Activated T-helper 17 cell treated with anti-CD3 and anti-CD28 coated beads, Interleukin-2, amount 50 U/mL, for 72 hours (primary cell): ENCODE measurements at places on chromosomes 1 and 21. TPM values are rescaled to one million over a fixed set of nuclear protein-coding genes. Genes with fewer than 3 reads are reported as not detected.

- ATAC-seq, result no peak
These were observed 30.3 kb upstream of the TMEM125 start for GRCh38 chr1:43239484-43239883.

- ATAC-seq, result no peak
These were observed 1.1 kb upstream of the GRHL3 start for GRCh38 chr1:24317956-24318614.

DNA sequence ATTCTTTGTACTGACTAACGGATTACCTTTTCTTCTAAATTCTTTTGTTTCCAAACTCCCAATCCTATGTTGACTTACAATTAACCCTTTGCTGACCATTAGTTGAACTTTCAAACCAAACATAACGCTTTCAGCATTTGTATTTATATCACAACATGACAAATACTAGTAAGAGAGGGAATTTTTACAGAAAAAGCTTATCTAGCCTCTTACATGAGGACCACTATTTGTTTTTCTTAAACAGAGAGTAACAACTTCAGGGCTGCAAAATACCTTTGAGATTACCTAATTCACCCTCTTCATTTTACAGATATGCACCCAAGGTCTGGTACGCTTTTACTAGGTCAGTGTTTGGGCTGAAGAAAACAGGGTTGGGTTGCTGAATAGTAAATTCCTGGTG is 45.0 kb upstream of the CXADR start:
- no peak for ATAC-seq

- ATAC-seq, result no peak
These were observed 14.1 kb downstream of the DYRK3 start for GRCh38 chr1:206649261-206649921.

The PPIAL4G gene
- 0.15 TPM for total RNA-seq

GRCh38 chr1:21725748-21726392 is 56.7 kb upstream of the RAP1GAP start:
- no peak for ATAC-seq

The SLC45A1 gene
- 0.42 TPM for total RNA-seq

The CALML6 gene
- 0.86 TPM for total RNA-seq

The NCF2 gene
- total RNA-seq, result 4.4 TPM

GRCh38 chr1:180173952-180174351 is 19.3 kb downstream of the QSOX1 start:
- ATAC-seq, result no peak

The SPATA6 gene
- 2.7 TPM for total RNA-seq

- no peak for ATAC-seq
These were observed 62.6 kb downstream of the MAP3K7CL start for GRCh38 chr21:29193072-29193471.

The C1QC gene
- not detected for total RNA-seq
